ENCODE measurements at places on chromosomes 12 and 14.

DNA sequence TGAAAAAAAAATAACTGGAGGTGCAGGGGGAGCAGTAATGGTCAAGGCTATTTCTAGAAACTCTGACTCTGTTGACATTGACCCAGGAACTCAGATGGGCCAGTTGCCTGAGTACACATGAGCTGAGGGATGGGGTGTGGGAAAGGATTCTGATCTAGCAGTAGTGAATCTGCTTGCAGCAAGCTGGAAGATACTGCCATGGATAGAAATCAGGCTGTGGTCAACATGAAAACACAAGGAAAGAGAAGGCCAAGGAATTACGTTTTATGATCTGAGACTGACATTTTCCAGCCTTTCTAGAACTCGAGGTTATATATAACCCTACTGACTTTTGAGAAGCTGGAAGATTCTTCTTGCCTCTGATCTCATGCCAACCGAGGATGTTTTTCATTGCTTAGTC is 90.0 kb downstream of the ANO6 start:
- no peak for DNase-seq

DNA sequence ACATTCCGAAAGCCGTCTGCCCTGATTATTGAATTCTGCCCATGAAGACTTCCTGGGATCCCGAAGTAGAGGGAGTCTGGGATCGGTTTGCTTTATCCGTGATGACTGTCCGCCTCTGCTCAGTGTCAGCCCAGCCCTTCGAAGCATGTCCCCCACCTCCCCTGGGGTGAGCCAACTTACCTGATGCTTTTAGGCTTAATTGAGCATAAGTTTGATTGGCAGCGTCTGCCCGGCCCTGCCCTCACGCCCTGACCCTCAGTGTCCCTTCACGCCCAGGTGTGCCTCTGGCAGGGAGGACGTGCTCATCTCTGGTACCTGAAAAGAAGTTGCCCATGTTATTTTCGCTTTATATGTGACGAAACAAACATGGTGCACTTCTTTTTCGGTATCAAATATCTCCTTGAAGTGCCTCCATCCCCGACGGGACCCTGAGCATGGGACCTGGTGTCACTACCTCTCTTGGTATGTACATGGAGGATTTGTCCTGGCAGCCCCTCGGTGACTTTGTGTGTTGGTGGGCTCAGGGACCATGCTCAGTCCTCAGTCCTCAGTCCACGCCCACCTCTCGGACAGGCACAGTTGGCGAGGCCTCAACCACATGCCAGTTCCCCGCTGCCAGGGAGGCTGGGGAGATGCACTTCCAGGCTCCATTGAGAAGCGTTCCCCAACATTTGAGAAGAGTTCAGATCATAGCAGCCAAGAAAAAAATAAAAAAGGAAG is 130.1 kb upstream of the RTL1 start:
- no peak for DNase-seq

DNA sequence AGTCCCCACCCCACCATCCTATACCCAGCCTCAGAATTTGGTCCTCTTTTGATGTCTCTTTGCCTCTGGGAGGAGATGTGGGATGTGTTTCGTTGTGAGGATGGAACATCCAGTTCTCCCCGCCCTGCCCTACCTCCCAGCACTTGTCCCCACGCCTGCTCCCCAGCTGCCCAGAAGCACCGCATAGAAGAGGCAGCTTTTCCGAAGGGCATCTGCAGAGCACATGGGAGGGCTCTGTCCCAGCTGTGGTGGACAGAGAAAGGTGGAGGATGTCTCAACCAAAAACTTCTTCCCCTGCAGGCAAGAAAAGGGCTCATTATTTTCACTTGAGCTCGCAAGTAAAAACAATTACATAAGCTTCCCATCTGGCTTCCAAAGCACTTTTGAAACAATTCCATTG is 302.6 kb downstream of the PCNX1 start:
- DNase-seq, result no peak

- DNase-seq, result peak; percentile 34
Observed at GRCh38 chr12:9064201-9064814, 51.4 kb downstream of the A2M start.

GRCh38 chr12:95848575-95849388 is 10.0 kb upstream of the SNRPF start:
- DNase-seq, result peak; percentile 22

- no peak for DNase-seq
Observed at GRCh38 chr12:130251236-130251780, 86.4 kb upstream of the PIWIL1 start.

DNA sequence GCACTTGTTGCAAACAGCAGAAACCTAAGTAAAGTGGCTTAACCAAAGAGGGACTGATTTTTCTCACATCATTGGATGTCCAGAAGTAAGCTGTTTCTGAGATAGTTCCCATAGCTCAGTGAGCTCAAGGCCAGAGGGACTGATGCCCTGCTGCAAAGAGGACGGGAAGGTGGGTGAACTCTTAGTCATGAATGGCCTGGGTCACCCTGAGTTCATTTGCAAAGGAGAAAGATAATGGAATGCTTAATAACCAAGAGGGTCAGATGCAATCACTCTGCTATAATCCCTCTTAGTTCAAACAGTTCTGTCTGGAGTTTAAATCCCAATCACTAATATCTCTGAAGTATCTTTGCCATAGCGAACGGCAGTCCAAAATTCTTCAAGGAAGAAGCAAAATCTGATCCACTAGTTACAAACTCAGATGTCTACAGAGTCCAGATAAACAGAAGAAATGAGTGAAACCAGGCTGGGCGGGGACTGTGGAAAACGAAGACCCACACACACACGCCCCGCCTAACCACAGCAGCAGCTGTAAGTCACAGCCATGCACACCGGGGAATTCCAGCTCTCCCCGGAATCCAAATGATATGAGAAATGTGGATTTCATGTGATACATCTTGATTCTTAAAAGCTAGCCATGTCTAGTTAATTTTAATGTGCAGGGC is 289.5 kb downstream of the TMEM132D start:
- no peak for DNase-seq

- no peak for DNase-seq
Observed at GRCh38 chr12:1642513-1642912, 13.5 kb downstream of the WNT5B start.

GRCh38 chr12:83473408-83474095 is 786.8 kb downstream of the TMTC2 start:
- no peak for DNase-seq

Data from HTR-8/SVneo (cell line).